Astrocyte of the hippocampus (primary cell): ENCODE measurements at places on chromosomes 7 and 10.
A peak's percentile ranks its signal among the peaks of the same experiment; 100 is the strongest.

- DNase-seq: no peak
Measured at GRCh38 chr10:63749915-63750314, 228.7 kb downstream of the REEP3 start.

GRCh38 chr7:43879477-43879876 lies 10.2 kb upstream of the MRPS24 start:
- DNase-seq: peak; percentile 70

DNA sequence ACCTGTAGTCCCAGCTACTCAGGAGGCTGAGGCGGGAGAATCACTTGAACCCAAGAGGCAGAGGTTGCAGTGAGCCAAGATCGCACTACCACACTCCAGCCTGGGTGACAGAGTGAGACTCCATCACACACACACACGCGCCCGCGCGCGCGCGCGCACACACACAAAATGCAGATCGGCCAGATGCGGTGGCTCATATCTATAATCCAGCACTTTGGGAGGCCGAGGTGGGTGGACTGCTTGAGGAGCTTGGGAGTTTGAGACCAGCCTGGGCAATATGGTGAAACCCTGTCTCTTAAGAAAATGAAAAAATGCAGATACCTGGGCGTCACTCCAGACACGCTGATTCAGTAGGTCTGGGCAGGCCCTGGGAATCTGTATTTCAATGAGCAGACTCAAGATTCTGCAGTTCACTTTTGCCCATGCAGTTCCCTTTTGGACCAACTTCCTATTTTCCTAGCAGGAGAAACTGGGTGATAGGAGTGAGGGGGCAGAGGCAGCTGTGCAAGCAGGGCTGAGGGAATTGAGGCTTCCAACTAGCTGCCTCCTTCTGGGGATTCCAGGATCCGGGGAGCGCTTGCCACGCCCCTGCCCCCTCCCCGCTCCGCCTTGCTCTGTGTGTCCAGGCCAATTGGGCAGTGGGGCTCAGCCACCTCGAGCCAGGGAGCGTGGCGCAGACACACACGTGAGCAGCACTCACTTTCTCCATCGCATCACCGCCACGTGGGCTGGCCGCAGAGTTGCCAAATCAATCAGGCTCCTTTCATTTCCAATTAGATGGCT lies 173.6 kb downstream of the SH3PXD2A start:
- DNase-seq: no peak

GRCh38 chr10:98080494-98080893 lies 50.1 kb upstream of the CRTAC1 start:
- no peak for DNase-seq

GRCh38 chr10:72364239-72364777 lies 9.6 kb upstream of the DNAJB12 start:
- DNase-seq: peak; percentile 95
